ENCODE measurements at places on chromosomes 16 and 17.

- no peak for DNase-seq
Observed at GRCh38 chr16:84618581-84619460, 943 bp upstream of the COTL1 start.

DNA sequence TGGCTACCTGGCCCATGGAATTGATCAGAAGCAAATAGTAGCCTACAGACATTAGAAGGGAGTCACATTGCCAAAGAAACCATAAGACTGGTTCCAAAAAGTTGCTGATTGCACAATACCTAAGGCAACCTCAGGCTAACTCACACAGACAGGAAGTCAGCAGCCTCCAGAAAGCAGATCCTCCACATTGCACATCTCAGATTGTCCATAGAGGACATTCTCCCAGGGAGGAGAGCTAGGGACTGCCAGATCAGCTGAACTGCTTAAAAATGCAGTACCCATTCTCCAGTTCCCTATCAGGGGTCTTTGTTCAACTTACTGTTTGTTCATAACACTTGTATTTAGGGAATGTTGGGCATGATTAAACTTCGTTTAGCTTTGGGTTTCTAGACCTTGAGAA lies 4.2 kb downstream of the CCL3 start:
- DNase-seq = peak; percentile 42

GRCh38 chr17:47295037-47295873 lies 28.5 kb upstream of the EFCAB13 start:
- DNase-seq = no peak

DNA sequence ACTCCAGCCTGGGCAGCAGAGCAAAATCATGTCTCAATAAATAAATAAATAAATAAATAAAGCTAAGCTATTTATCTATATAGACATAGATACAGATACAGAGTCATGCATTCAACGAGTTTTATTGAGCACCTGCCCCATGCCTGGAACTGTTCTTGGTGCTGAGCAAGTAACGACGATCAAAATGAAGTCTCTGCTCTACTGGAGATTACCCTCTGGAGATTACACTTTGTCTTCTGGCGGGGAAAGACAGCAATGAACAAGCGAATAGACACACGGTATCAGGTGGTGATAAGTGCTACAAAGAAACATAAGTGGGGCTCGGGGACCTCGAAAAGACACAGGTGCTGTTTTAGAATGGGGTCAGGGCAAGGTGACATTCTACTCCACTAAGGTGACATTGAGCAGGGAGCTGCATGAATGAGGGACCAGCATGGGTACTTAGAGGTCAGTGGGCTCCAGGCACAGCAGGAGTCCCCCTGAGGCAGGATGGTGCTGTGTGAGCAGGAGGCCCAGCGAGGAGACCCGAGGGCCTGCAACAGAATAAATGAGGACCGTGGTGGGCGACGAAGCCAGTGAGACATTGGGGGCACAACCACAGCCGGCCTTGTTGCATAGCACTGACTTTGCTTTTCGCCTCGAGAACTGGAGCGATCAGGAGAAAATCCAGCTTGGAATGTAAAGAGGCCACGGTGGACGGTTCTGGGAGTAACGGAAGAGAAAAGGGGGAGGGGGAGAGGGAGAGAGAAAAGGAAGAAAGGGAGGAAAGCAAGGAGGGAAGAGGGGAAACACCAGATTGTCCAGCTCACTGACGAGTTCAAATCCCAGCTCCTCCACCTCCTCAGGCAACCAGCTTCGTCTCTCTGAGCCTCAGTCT lies 42.4 kb upstream of the MEAK7 start:
- no peak for DNase-seq

- DNase-seq = no peak
Observed at GRCh38 chr16:22671301-22672076, 142.5 kb upstream of the HS3ST2 start.

GRCh38 chr16:57480754-57481230 lies 5.5 kb downstream of the DOK4 start:
- DNase-seq = no peak

GRCh38 chr17:71313866-71314265 lies 807.0 kb upstream of the SOX9 start:
- DNase-seq = no peak

GRCh38 chr17:9986754-9987382 lies 81.8 kb upstream of the RCVRN start:
- DNase-seq = no peak

GRCh38 chr16:565419-566330 lies 1.1 kb upstream of the NHLRC4 start:
- no peak for DNase-seq

DNA sequence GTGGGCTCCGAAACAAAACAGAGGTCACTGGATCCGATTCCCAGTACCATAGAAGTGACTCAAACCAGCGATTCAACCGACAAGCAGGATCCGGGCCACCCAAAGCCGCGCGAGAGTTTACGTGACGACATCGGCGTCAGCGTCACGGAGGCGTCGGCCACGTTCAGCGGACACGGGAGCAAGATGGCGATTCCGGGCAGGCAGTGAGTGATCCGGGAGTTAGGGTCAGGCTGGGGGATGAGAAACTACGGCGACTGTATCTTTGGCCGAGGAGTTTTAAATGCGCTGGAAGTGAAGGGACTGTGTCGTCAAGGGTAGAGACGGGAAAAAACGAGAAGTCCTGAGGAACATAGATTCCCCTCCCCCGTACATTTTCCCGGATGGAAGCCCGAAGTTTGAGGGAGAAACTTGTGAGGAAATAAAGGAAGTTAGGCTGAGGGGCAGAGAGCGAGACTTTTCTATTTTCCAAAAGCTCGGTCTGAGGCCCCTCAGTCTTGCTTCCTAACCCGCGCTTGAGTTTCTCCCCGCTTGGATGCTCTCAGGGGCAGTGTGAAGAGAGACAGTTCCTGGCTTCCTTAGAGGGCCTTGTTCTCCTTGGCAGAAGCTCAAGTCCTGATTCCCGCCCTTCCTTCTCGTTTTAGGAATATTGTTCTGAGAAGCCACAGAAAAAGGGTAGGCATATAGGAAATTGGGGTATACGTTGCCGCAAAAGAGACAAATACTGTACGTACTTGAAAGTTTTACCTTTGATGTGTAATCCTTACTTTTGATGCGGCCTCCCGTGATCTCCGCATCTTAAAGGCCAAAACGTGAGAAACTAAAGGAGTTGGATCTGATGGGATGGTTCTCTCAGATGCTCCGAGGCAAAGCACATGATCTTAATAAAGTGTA lies at the start of gene NSRP1:
Gene NSRP1 (plus strand): TSS at position 156 of the 891 bp plus-strand sequence. CDS start 28 bp downstream, at position 184.
- DNase-seq = peak; percentile 94

DNA sequence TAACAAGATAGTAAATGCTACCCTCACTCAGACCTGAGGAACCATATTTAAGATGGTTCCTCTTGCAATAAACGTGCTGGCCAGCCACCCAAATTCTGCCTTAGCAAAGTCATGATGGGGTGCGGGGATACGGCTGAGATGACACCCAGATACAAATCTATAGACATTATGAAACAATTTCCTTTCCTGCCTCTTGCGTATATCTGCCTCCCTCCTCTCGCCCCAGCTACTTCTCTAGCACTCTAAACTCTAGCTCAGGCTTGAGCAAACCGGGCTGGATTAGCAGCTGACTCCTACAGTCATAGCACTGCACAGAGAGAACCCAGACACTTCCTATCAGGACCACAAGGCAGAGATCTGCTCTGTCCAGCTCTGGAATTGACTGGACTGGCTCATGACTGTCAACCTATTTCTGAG lies 22.3 kb downstream of the CD300LF start:
- DNase-seq = peak; percentile 11

Measured in CD4-positive, alpha-beta T cell treated with Interferon alpha-2 for 1 hour (primary cell).